RWPE1 (cell line): ENCODE measurements at places on chromosomes 2 and 18.

DNA sequence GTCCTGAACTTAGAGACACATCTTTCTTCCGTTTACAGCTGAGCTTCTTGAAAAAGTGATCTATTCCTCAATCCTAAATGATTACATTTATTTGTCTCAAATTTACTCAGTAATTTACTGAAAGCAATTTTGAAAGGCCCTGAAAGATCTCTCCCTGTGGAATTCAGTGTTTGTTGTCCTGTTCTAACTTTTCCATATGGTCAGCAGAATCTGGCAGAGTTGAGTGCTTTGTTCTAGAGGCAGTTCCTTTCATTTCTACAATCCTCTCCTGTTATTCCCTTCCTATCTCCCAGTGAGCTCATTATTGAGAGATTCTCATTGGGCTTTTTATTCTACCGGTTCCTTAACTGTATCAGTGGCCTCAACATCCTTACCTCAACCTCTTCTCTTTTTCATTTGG lies 36.5 kb upstream of the REG3G start:
- DNase-seq: no peak

GRCh38 chr2:238523158-238524110 lies 96.7 kb downstream of the ASB1 start:
- DNase-seq: no peak

- no peak for DNase-seq
Observed at GRCh38 chr2:60317844-60318243, 235.6 kb downstream of the BCL11A start.

GRCh38 chr2:201980946-201981345 lies 52.7 kb upstream of the FZD7 start:
- no peak for DNase-seq

GRCh38 chr2:20355131-20355530 lies 4.5 kb upstream of the PUM2 start:
- DNase-seq: no peak

GRCh38 chr2:78870343-78870967 lies 155.0 kb upstream of the REG3G start:
- no peak for DNase-seq

- DNase-seq: no peak
Observed at GRCh38 chr2:240458044-240458899, 22.8 kb downstream of the GPC1 start.

GRCh38 chr2:167345559-167345958 lies 457.3 kb downstream of the XIRP2 start:
- DNase-seq: no peak

- no peak for DNase-seq
Observed at GRCh38 chr2:138486363-138487198, 15.0 kb upstream of the SPOPL start.

GRCh38 chr2:23118894-23119293 lies 266.1 kb upstream of the KLHL29 start:
- DNase-seq: no peak

- no peak for DNase-seq
Observed at GRCh38 chr2:43190311-43191052, 35.9 kb downstream of the ZFP36L2 start.

DNA sequence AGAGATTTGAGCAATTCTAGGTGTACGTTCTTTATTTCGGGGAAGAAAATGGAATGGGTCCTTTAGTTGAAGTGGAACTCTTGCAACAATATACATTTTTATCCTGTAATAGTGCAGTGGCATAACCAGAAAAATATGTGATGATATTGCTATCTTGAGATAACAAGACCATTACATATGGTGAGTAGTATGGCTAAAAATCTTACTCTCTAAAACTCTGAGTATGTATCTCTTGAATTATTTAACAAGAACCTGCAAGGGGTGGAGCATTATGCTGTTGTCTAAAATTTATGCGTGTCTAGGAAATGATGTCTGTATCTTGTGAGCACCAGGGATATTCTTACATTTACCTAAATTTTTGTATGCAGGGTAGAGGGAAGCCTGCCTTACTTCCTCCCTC lies 68.4 kb upstream of the SLC4A10 start:
- no peak for DNase-seq

GRCh38 chr2:157324331-157324843 lies 1.2 kb downstream of the ERMN start:
- DNase-seq: no peak

GRCh38 chr2:8139668-8140200 lies 542.1 kb upstream of the ID2 start:
- DNase-seq: no peak

DNA sequence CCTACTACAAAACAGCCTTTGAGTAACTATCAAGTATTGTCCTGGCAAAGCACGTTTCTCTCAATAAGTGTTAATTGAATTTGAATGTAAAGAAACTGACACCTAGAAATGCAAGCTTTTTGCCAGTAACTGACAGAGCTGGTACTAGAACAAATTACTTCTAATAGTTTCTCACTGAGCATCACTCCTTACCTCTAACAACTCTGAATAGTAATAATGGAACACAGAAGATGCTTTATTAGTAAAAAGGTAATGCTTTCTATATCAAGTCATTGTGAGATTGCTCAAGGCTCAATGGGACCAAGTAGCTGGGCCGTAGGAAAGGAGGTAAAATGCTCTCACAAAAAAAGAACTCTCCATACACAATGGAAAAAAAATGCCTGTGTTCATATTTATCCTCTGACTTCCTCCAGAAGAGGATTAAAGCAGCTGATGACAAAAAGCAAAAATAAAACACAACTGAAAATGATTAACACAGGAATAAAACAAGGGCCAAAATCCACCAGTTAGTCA lies 11.8 kb downstream of the RASGRP3 start:
- no peak for DNase-seq

GRCh38 chr2:207188626-207189419 lies 23.1 kb upstream of the KLF7 start:
- DNase-seq: no peak

GRCh38 chr2:24793761-24794435 lies 673 bp downstream of the CENPO start:
- DNase-seq: peak; percentile 12

GRCh38 chr2:237322564-237322963 lies 91.4 kb downstream of the COL6A3 start:
- DNase-seq: peak; percentile 17

DNA sequence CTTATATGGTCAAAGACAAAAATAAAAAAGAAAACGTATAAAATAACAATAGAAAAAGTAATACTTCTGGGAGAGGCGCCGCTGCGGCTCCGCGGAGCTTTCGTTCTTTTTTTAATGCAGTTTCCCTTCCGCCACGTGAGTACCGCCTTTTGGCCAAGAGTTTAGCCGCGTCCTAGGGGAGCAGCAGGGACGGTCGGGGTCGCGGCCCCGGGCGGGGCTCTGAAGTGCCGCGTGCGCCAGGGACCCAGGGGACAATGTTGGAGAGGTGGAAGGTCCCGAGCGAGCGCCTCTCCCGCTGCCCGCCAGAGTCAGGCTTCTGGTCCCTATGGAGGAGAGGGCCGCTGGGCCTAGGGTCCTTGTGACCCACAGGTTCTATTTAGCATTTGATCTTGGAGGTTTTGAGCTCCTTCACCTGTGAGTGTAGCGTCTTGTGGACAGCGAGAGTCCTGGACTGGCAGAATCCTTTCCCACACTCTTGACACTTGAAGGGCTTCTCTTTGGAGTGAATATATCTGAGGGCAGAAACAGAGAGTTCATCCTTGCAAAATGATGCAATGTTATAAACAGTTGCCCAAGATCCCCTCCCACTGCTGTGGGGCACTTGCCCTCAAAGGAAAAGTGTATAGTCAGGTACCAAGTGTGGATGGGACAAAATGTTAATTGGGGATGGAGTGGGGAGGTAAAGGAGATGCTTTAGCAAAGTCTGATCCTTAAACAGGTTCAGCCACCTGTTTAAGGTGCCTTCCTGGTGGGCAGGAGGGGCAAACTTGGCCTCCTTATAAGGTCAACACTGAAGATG lies 6.3 kb downstream of the OSR1 start:
- DNase-seq: no peak

DNA sequence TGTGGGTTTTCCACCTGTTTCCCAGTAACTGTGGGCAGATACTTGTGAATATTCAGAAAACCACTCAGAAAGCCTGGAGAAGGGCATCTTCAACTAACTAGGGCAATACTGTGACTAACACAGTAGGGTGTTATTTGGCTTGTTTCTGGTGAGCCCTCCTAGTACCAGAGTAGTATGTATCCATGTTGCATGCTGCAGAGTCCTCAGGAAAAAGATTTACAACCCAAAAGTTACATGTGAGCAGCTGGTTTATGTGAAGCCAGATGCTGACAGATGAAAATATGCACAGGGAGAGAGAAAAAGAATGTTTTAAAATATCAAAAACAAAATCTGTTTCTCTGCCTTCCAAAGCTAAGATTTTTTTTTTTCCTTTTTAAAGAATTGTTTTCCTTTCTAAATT lies 333.2 kb upstream of the UBE2E3 start:
- no peak for DNase-seq

DNA sequence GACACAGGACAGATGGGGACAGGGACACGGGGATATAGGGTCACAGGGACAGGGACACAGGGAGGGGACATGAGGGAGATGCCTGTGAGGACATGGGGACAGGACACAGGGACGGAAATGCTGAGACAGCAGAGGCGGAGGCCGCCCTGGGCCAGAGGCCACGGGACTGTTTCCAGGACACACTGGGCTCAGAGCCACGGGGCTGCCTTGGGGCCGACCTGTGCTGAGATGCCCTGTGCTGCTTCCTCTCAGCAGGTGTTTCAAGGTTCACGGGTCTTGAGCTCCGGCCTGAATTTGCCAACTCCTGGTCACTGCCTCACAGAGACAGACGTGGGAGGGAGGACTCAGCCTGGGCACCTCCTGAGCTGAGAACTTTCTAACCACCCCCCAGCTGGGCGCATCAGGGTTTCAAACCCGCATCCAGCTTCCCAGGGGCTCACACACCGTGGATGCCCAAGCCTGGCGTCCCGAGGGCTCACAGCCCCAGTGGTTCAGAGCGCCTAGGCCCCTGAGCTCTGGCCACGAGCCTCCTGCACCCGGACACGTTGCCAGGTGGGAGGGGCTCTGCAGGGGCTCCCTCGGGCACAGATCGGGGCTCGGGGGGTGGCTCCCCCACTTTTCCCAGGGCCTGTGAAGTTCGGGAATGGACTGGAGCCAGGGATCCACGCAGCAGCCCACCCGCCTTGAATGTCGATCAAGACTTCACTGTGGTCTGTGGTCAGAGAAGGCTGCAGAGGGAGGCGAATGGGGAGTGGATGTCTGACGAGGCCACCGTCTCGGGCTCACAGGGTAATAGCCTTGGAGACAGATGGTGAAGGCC lies 64.1 kb downstream of the SLC66A2 start:
- no peak for DNase-seq

DNA sequence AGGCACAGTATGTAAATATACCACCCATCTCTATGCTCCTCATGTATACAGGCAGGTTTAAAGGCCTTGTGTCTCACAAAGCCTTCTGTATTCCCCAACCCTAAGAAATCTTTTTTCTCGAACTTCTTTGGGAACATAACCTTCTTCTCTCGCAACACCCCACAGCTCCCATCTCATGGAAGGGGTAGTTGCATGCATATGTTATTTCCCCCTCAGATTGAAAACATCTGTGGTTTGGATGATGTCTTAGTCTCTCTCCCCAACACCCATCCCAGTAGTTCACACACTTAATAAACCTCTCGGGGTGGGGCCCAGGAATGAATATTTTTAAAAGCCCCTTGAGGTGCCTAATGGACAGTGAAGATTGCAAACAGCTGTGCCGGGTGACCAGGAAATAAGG lies 21.0 kb upstream of the HDAC4 start:
- no peak for DNase-seq

DNA sequence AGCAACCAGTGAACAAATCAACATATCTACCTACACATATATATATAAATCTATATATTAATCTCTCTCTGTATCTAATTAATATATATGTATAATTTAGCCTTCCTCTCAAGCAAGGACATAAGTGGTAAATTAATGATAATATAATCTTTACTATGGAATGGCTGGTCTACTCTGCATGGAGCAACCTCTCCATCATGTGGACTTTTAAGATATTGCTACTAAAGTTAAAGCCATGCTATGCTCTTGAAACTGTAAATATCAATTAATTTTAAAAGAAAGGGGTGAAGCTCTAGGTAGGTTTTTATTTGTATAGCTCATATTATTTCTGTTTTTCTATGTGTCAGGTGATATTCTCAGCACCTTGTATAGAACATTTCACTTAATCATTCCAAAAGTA lies 147.0 kb downstream of the PPP1R1C start:
- DNase-seq: no peak

GRCh38 chr2:68800517-68800916 lies 65.9 kb downstream of the ARHGAP25 start:
- DNase-seq: no peak

GRCh38 chr18:44668270-44668975 lies 12.3 kb upstream of the SETBP1 start:
- DNase-seq: no peak

DNA sequence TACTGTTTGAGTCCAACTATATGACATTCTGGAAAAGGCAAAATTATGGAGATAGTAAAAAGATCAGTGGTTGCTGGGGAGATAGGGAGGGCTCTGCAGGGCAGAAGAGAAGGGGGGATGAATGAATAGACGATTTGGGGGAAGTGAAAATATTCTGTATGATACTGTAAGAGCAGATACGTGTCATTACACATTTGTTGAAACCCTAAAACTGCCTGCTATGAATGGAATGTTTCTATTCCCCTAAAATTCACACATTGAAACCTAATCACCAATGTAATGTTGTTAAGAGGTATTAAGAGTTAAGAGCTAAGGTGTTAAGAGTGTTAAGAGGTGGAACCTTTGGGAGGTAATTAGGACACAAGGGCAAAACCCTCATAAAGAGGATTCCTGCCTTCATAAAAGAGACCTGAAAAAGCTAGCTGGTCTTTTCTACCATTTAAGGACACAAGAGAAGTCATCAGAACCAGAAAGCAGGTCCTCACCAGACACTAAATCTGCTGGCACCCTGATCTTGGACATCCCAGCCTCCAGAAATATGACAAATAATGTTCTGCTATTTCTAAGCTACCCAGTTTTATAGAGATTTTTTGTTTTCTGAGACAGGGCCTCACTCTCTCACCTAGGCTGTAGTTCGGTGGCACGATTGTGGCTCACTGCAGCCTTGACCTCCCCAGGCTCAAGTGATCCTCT lies 76.2 kb downstream of the ATAD2B start:
- DNase-seq: no peak

- DNase-seq: no peak
Observed at GRCh38 chr2:48529194-48529593, 760 bp upstream of the STON1 start.

DNA sequence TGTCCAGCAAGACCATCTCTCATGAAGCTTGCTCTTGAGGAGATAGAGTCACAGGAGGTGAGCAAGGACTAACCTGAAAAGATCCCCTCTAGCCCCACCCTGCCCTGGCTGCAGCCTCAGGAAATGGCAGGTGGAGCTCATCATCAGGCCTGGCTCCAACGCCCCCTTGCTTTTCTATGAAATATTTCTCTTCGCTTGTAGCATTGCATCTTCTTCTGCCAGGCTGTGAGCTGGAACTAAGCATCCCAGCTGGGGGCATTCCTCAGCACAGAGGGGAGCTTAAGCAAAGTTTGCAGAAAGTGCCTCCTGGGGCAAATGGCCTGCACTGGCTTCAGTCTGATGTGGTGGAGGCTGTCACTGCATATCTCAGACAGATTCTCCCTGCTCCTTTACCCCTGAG lies 90.1 kb upstream of the LGALSL start:
- no peak for DNase-seq

- DNase-seq: peak; percentile 27
Observed at GRCh38 chr2:134466141-134466540, 212.3 kb downstream of the MGAT5 start.
